COLO829 (cell line): ENCODE measurements at places on chromosomes 7 and 10.

GRCh38 chr10:84907461-84908009 is 579.1 kb downstream of the CCSER2 start:
- no peak for DNase-seq

- no peak for DNase-seq
Measured at GRCh38 chr7:126370038-126370668, 882.6 kb downstream of the GRM8 start.

DNA sequence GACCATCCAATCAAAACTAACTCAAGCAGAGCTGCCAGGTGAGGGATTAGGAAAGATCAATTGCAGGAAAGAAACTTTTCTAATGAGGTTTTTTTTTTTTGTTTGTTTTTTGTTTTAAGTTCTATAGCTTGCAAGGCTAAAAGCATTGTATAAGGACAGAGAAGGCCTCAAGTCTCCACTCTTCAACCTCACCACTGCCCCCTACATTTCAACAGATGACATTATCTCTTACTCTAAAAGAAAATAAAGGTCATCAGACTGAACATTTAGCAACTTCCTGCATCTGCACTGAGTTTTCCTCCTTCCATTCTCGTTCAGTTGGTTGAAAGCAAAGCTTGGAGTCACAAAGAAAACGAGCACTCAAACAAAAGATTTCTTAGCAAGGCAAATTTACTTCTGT is 45.2 kb upstream of the EXOC4 start:
- no peak for DNase-seq

DNA sequence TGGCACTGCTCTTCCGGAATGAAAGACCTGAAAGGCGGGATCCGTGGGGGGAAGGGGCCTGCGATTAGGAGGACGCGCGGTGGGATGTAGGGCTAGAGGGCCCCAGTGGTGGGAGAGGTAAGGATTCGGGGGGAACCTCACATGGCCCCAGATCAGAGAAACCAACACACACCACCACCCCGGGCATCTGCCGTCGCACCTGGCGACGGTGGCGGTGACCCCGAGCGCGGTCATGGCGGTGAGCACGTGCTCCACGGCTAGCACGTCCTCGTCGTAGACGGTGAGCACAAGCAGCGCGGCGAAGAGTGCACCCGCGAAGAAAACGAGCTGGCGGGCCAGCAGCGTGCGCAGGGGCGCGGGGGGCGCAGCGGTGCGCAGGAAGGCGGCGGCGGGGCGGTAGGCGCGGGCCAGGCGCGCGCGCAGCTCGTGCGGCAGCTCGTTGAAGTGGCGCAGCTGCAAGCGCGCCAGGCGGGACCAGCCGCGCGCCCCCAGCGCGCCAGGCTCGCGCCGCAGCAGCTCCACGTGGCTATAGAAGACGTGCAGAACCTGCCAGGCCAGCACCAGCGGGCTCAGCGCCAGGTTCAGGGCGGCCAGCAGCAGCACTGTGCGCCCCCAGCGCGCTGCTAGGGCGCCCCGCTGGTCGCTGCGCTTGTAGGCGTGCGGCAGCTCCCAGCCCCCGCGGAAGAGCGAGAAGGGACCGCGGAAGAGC is 5.7 kb downstream of the ATG9B start:
- no peak for DNase-seq

GRCh38 chr7:144884896-144885295 is 49.0 kb upstream of the TPK1 start:
- DNase-seq, result no peak

GRCh38 chr7:151787348-151787747 is 89.6 kb downstream of the PRKAG2 start:
- no peak for DNase-seq
